Peyer's patch (tissue), 4 donors: ENCODE measurements at places on chromosomes 13 and 19.

DNA sequence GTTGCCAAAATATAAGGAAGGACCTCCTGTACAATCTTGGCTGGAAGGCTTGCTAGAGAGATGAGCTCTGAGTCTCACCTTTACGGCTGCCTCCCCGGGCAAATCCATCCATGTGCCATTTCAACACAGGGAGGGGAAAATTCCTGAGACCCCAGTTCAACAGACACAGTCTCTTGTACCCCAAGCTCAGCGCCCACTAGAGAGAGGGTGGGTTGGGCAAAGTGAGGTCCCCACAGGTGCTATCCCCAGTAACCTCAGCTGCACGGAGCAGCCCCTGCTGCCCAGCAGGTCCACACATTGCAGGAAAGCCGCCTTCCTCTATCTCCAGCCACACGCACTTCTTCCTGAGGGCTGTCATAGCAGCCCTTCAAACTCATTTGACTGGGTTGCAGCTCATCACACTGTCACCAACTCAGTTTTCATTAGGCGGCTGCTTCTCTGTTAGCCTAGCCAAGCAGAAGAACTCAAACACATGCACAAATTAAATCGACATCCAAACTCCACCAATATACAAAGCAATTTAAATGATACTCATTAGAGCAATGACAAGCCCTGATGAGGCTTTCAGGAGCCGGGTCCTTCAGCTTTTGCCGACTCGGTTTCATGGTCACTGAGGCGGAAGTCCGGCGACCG, 80.4 kb downstream of the TSHZ3 start:
- DNase-seq: no peak

DNA sequence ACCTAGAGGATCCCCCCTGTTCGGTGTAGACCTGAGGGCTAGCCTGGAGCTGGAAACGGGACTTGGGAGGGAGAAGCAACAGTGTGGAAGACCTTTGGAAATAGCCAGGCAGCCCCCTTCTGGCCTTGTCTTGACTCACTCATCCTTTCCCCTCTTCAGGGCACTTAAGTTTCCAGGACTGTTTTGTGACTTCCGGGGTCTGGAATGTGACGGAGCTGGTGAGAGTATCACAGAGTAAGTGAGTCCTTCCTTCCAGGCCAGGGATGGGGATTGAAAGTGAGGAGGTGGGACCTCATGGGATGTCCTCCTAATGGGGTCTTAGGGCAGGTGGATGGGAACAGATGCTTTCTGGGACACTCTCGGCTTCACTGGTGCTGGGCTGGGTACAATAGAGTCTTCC, 29.4 kb downstream of the LYL1 start:
- no peak for DNase-seq

- peak; percentile 55 for DNase-seq
Measured at GRCh38 chr19:9914315-9915207, 21.8 kb downstream of the OLFM2 start.

DNA sequence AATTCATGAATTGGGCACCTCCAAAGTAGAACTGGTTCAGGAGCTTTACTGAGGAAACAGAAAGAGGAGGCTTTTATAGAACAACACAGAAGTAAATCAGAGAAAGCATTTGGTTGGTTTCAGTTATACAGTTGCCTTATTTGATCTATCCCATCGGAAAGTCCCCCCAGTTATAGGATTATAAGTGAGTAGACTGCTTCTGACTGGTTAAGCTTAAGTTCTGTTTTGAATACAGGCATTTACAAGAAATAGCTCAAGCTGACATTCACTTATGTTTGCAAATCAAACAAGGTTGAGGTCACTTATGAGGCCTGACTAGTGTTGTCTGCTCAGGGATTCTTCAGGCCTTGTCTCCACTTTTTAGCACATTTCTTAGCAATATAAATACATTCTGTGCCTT, 857.4 kb downstream of the EFNB2 start:
- DNase-seq: no peak

GRCh38 chr19:36113894-36114720, 568 bp downstream of the POLR2I start:
- DNase-seq: peak; percentile 51

- peak; percentile 81 for DNase-seq
Measured at GRCh38 chr19:43464134-43464775, 1.2 kb downstream of the LYPD3 start.

DNA sequence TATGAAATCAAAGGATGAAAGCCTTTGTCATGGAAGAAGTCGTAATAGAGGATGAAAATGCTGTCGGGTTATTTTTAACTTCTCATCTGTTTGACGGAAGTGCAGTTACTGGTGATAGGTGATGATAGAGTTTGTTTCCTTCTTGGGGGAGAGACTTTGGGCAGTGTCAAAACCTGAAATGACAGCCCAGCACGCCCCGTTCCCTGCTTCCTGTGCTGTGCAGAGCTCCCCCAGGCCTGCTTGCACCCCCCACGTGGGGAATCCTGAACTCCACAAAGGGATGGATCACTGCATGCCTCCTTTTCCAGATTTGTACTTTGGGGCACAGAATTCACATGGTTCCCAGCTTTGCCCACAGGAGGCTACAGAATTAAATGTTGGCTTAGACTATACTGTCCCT, 102.7 kb downstream of the ATP11A start:
- no peak for DNase-seq

DNA sequence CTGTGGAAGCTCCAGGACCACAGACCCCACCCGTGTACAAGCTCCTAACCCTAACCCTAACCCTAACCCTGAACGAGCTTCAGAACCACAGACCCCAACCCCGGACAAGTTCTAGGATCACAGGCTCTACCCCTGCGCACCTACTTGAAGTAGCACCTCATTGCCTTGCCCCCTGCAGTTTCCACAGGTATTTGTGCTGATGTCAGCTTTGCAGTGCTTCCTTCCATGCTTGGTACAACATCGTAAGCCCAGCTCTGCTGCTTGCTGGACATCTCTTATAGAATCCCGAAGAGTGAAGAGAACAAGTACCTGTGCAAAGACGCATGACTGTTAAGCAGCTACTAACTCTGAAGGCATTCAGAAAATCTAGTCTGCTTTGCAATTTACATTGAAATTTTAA, 20.7 kb upstream of the CDC16 start:
- DNase-seq: no peak

- no peak for DNase-seq
Measured at GRCh38 chr13:34263681-34264080, 445.7 kb downstream of the RFC3 start.

DNA sequence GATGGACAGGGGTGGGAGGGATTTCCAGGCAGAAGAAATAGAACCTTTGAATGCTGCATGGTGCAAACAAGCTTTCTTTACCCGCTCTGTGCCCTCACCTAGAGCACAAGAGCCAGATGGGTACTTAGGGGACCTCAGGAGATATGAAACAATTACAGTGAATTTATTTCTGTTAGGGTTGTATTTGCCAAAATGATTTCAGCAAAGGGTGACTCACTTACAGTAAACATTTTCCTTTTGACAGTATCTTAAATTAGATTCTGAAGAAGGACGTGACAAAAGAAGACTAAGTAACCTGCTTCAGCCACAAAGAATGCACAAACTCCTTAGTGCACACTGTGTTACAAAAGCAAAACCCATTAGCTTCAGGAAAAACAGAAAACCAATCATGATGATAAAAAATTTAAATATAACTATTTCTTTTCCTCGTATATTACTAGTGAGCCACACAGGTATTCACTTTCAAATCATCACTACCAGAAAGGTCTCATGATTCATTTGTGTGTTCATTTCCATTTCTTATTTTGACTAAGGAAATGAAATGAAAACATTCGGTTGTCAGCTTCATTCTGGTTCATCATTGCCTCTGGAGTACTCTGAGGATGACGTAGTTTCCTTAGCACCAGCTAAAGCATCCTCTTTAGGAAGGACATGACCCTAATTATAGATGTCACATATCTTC, 158.8 kb downstream of the NHLRC3 start:
- no peak for DNase-seq

DNA sequence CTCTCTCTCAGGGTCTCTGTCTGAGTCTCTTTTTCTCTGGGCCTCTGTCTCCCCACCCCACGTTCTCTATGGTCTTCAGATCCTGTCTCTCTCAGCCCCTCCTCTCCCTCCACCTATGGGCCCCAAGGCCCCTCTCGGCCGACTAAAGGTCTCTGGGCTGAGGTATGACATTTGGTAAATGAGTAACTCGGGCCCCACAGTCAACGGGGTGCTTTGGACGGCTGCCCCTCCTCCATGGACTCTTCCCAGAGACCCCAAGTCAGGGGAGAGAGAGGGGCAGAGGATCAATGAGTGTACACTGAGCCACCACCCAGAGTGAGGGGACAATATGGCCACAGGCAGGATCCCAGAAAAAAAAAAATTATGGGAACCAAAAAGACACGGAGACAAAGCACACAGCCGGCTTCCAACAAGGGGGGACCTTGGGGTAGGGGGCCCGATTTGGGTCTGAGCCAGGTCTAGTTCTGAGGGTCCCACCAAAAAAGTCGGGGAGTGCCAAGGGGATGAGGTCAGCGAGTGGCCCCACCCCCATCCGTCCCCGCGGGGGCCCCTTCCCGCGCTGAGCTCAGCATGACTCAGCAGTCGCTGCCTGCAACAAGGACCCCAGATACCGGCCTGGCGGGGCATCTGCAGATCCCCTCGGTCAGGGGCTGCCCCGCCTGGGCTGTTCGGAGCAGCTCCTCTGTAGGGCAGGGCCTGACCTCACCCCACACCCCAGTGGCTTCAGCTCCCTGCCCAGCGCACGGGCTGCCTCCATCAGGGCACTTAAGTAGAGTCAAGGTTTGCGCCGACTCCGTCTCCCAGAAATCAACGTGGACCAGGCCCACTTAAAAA, 1.5 kb upstream of the FTL start:
- peak; percentile 84 for DNase-seq

DNA sequence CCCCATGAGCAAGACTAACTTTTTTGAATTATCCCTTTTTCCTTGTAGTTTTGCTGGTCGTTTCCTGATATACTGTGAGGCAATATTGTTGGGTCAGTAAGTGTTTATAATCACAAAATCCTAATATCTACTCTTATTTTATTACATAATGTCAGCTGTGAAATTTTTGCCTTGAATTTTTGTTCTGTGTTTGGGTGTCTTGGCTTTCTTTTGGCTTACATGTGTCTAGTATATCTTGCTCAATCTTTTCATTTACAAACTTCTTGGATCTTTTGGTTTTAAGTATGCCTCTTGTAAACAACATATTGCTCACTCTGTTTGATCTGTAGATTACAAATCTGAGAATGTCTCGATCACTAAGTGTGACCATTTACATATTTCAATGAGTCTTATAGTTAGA, 330.3 kb upstream of the ARGLU1 start:
- no peak for DNase-seq

DNA sequence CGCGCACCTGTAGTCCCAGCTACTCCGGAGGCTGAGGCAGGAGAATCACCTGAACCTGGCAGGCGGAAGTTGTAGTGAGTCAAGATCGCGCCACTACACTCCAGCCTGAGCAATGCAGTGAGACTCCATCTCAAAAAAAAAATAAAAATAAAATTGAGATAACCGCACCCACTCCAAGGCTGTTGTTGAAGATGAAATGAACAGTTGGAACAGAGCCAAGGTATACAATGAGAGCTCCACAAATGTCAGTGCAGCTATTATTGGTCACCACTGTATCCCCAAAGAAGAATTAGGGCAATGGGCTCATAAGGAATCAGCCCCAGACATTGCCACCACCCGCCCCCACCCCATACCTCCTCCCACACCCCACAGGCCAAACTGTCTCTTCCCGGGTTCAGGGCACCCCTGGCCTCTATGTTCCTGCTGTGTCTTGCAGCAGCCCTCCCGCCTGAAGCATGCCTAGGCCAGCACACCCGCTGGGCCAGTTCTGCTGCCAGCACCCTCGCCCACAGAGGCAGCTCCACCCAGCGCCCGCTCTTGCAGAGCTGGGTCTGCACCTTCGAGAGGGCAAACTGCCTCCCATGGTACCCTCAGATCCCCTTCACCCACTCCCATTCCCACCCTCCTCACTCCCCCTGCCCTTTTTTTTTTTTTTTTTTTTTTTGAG, 3.5 kb upstream of the S1PR5 start:
- DNase-seq: no peak

GRCh38 chr13:99726282-99726894, 225.1 kb downstream of the TM9SF2 start:
- DNase-seq: no peak

GRCh38 chr19:58385891-58386575, 1.0 kb upstream of the RPS5 start:
- no peak for DNase-seq

- DNase-seq: no peak
Measured at GRCh38 chr19:33175156-33175782, 18.9 kb upstream of the LRP3 start.

DNA sequence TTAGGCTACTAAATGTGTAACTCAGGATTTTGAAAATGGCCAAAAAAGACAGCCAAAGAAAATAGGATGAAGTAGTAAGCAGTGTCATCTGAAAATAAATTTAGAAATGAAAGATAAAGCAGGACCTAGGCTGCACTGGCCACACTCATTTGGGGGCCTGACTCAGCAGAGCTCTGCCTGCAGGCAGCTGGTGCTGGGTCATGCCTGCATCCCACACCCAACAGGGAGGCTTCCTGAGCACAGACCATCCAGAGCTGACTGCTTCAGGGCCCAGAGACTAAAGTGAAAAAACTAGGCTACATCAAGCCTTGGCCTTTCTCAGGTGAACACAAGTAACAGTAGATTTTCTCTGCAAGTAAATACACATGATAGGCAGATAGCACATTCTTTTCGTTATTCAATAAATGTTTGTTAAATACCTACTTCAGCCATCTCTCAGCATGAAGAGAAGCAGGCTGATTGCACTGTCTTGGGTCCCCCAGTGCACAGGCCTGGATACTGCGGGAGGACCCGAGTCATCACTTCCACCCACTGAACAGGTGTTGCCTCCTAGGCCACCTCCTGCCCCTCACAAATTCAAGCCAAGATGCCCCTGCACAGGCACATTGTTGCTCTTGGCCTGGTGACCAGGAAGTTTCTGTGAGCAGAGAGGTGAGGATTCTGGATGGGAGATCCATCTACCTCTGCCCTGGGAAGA, 284.0 kb downstream of the OXGR1 start:
- DNase-seq: no peak

- peak; percentile 72 for DNase-seq
Measured at GRCh38 chr13:29758531-29759114, 91.8 kb downstream of the UBL3 start.

DNA sequence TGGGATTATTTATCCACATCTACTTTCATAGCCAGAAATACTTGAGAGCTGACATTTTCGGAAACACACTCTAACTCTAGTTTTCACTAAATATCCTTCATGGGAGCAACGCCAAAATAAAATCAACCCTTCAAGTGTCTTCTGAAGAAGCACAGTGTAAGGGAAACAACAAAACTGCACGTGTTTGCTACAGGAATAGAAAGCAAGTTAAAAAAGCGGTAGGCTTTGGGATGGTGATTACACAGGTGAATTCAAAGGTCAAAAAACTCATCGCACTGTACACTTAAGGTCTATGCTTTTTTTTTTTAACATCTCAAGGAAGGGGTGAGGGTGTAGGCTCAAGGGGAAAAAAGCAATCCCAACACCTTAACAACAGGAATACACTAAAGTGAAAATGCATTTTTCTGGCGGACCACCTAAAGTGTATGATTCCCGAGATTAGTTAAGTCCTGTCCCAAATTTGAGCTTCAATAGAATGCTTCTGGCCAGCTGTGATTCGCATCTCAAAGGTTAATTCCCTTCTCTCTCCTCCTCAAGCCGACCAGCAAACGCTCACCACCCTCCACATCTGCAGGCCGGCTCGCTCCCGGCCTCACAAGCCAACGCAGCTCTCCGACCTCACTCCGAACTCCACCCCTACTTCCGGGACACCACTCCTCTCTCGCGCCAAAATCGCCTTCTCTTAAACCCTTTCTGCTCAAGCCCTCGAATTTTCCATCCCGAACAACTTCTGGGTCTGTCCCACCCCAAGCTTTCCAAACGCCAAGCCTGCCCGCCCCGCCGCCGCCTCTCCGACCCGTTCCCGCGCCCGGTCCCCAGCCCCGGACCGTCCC, 1.1 kb downstream of the ARGLU1 start:
- DNase-seq: peak; percentile 69

GRCh38 chr13:39034085-39034484, 3.8 kb downstream of the PROSER1 start:
- no peak for DNase-seq
